NB4 (cell line): ENCODE measurements at places on chromosomes 11 and 22.

- DNase-seq = no peak
Observed at GRCh38 chr11:127275774-127276173, 275.2 kb upstream of the KIRREL3 start.

DNA sequence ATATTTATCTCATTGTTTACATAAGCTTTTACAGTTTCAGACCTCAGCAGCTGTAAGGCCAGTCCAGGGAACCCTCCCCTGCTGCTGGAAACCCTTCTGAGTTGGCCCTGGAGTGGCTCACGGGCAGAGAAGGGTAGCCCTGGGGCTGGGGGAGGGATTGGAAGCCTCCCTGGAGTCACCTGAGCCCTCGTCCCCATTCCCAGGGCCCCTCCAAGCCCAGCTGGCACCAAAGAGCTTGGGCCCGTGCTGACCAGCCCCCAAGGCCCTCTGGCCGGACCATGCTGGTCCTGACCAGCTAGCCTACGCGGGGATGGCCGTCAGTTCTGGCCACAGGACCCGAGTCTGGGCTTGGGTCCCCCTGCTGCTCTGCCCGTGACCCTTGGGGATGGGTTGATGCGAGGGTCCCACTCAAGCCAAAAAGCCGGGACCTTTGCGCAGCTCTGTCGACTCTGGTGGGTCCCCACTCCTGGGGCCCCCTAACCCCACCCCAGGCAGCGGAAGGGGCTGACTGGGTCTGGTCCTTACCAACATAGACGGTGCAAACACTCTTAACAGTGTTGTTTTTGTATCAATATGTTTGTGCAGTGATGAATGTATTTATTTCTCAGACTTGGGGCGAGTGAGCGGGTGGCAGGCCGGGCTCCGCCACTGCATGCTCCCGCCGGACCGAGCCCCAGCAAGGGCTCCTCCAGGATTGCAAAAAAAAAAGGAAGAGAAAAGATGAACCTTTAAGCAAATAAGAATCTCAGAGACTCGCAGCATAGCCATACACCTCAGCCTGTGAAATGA lies 17.5 kb upstream of the TMEM191C start:
- no peak for DNase-seq

DNA sequence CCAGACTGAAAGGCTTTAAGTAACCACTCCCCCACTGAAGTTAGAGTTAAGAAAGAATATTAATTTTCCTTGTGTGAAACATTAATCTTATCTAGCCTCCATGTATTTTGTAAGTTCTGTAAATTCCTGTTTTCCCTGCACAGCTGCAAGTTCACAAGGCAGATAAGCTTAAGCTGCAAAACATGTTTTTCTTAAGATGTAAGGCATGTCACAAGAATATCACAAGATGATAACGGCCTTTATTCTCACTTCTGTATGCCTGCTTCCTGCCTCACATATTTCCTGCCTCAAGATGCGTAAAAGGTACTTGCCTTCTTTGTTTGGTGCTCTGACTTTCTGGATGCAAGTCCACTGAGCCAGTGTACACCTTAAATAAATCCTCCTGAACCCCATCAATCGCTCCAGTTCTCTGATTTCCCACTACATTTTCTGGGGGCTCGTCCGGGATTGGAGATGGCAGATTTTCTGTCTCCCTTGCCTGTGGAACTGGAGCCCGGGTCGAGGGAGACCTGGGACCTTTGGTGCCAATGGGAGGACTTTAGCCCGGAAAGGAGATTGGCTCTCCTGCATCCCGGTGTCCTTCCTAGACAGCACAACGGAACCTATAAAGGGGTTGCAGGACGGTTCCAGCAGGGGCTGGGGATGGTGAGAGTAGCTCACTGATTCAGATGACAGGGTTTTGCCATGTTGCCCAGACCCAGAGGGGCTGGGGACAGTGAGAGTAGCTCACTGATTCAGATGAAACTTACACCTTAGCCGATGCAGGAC lies 30.2 kb downstream of the PPARA start:
- no peak for DNase-seq

- peak; percentile 1 for DNase-seq
Observed at GRCh38 chr11:7851391-7851790, 54.6 kb upstream of the OR5P2 start.

DNA sequence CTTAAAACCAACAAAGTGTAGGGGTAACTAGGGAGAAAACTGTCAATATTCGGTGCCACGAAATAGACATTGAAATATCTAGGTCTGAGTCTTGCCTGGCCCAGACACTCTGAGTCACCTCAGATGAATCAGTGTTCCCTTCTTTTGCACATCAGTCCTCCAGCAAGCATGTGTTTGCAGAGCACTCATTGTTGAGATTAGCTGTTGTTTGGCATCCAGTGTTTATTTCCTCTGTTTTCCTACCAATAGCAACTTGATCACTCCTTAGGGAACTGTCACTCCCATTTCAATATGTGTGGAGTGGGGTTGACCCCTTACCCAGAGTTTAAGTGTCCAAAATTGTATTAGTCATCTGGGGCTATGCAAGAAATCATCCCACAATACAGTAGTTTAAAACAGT lies 4.7 kb upstream of the ASCC2 start:
- no peak for DNase-seq

DNA sequence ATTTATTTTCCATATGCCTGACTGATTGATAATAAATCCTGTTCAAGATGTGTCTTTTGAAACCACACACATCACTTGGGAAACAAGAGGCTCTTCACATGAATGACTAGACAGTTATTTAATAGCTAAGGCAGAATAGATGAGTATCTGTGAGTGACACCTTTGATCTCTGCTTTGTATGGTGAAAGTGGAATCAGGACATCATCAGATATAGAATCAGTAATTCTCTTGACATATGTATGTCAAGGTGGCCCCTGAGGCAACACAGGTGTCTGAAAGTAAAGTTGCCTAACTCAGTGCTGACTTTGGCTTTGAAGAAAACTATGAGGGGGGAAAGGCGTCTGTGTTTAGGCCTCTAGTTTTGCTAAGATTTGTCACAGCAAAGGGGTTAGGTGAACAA lies 11.5 kb upstream of the CASP4 start:
- DNase-seq = no peak

GRCh38 chr11:115706626-115707135 lies 202.5 kb upstream of the CADM1 start:
- DNase-seq = no peak

DNA sequence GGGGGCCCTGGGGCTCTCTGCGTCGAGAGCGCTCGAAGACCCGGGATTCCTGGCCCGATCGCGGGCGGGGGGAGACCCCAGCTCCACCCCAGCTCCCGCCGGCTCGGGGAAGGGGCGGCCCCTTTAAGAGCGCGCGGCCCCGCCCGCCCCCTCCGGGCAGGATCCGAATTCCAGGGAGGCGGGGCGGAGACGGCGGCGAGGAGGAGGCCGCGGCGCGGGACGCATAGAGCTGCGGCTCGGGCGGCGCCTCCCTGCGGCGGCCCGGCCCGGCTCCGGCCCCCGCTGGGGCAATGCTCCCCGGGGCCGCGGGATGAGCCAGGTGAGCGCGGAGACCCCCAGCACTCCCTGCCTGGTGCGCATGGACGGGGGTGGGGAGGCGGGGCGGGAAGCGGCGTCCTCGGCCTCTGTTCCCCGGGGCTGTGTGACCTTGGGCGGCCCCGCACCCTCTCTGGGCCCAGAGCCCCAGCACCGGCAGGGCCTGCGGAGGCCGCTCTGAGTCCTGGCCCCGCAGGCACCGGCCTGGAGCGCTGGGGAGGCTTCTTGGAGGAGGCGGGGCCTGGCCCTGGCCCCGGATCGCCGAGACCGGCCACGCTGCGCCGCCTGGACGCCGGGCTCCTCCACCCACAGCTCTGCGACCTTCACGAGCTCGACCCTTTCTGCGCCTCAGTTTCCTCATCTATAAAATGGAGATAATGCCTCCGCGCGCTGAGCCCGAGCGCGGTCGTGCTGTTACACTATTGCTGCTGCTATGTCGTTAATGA lies 565 bp downstream of the GAS2L1 start:
- peak; percentile 78 for DNase-seq

- DNase-seq = no peak
Observed at GRCh38 chr11:35553021-35553420, 27.6 kb upstream of the PAMR1 start.

DNA sequence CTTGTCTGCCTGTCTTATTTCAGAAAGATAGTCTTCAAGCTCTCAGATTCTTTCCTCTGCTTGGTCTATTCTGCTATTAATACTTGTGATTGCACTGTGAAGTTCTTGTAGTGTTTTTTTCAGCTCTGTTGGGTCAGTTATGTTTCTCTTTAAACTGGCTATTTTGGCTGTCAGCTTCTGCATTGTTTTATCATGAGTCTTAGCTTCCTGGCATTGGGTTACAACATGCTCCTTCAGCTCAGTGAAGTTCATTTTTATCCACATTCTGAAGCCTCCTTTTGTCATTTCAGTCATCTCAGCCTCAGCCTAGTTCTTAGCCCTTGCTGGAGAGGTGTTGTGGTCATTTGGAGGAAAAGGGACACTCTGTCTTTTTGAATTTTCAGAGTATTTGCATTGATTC lies 15.5 kb upstream of the DEPDC7 start:
- DNase-seq = no peak

DNA sequence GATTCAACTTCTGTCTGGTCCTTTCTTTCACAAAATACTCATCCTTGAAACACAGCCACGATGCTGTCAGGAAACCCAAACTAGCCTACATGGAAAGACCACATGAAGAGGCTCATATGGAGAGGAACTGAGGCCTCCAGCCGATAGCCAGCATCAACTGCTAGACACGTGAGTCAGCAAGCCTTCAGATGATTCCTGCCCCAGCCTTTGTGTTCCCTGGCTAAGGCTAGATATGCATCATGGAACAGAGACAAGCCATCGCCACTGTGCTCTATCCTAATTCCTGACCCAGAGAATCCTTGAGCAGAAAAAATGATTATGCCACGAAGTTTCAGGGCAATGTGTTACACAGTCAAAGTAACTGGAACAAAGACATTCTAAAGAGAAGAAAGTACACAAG lies 75.5 kb downstream of the ENTHD1 start:
- no peak for DNase-seq

- no peak for DNase-seq
Observed at GRCh38 chr22:27603800-27604144, 197.8 kb downstream of the MN1 start.

DNA sequence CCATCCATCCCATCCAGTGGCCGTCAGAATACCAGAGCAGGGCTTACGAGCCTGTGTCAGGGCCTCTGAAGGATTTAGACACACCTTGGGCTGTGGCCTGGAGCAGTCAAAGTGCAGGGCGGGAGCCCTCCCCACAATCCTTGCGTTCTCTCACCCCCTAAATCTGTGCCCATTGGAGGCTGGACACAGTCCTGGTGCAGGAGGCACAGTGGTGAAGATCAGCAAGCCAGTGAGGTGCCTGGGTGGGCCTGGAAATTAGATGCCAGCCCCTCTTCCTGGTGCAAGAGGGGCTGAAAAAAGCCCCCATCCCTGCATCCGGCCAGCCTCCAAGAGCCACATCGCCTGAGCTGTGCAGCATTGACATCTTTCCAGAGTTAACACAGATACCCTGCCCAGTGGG lies 1045.8 kb downstream of the TBC1D22A start:
- DNase-seq = no peak

DNA sequence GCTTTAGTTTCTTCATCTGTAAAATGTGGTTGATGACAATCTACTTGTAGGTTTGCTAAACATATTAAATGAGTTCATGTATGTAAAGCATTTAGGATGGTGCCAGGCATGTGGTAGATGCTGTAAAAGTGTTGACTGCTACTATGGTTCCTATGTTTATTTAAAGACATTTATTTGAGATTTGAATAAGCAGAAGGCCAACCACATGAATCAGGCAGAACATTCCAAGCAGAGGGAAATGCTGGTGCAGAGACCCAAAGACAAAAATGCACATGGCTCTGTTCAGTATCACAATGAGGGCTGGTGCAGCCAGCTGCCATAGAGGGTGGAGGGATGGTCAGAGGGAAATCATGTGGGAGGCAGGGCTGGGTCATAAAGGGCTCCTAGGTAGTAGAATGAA lies 156.2 kb upstream of the PDGFD start:
- no peak for DNase-seq

DNA sequence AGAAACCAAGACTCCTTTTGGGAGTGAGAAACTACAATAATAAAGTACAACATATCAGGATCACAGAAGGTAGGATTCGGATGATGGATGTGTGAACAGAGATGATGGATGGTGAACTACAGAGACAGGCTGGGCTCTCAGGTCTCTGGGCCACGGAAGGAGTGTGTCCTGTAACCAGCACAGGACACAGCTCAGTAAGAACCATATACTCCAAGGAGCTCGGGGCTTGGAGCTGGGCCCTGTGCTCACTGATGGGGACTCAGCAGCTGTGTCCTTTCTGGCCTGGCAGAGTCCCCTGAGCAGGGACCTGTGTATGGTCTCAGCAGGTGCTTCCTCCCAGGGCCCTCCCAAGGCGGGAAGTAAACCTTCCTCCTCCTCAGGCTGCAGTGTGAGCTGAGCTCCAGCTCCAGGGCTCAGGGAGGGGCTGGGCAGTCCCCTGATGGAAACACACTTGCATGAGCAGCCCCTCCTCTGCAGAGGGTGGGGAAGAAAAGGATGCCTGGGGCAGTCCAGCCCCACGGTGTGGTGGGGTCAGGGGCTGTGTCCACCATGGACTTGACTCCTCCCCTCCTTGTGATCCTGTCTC lies 39.8 kb upstream of the TOP3B start:
- DNase-seq = no peak

GRCh38 chr11:134413826-134414731 lies 2.0 kb upstream of the B3GAT1 start:
- DNase-seq = no peak

GRCh38 chr22:32409977-32410376 lies 2.1 kb downstream of the RTCB start:
- no peak for DNase-seq

GRCh38 chr11:87213444-87213843 lies 175.7 kb downstream of the TMEM135 start:
- no peak for DNase-seq

- no peak for DNase-seq
Observed at GRCh38 chr11:14668731-14669301, 25.2 kb downstream of the PDE3B start.

DNA sequence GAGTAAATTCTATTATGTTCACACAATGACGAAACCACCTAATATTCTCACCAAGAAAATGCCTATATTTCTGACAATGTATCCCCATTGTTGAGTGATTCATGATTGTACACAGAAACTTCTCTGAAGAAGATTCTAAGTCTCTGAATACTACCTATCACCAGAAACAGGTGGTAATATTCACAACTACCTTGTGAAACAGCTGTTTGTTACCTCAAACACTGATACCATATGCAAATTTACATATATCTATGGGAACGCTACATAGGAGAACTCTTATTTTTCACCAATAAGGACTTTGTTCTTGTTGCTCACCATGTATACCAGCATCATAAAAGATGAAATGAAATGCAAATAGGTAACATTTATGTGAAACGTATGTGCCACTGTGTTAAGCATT lies 59.3 kb downstream of the PDGFD start:
- DNase-seq = no peak

GRCh38 chr22:22836635-22837034 lies 51.0 kb upstream of the IGLL5 start:
- DNase-seq = peak; percentile 55
